ENCODE measurements at places on chromosomes 4 and X.

DNA sequence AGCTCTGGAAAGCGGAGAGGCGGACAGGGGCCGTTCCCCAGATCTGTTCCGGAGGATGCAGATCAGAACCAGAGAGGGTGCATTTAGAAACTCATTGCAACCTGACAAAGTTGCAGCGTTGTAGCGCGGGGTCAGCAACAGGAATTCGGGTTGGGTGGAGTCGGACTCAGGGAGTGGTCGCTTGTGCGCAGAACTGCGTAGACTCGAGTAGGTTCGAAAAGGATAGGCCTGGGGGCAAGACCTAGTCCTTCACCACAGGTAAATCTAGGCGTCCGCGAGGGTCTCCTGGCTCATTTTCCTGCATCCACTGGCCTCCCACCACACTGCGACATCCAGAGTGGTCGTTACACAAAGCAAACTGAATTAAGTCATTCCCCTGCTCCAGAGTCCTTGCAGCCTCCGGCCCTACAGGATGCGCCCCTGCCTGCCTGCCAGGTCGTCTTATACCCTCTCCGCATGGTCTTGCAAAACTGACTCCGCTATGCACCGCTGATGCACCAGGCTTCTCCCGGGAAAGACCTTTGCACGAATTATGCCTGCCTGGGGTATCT is 4.7 kb upstream of the ZNF518B start:
- DNase-seq: no peak

DNA sequence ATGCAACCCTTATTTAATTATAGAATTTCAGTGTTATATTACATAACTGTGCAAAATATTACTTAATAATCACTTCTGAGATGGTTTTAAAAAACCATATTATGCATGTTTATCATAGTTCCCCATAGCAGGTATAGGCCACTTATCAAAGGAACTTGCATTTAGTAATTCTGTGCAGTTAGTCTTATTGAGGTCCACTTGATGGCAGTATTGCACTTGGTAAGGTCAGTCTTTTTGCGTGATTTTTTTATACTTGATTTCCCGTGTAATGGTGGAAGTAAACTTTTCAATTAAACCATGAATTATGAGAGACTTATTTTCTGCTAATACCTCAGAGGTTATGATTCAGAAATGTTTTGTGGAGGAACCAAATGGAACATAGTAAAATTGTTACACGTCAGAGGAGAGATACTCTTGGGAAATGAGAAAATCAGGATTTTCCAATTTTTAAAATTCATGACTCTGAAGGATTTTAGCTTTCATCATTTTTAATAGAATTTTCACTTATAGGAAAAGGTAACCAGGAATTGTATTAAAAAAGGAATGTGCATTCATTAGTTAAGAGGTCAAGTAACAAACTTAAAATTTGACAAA is 230.0 kb downstream of the CCSER1 start:
- no peak for DNase-seq

DNA sequence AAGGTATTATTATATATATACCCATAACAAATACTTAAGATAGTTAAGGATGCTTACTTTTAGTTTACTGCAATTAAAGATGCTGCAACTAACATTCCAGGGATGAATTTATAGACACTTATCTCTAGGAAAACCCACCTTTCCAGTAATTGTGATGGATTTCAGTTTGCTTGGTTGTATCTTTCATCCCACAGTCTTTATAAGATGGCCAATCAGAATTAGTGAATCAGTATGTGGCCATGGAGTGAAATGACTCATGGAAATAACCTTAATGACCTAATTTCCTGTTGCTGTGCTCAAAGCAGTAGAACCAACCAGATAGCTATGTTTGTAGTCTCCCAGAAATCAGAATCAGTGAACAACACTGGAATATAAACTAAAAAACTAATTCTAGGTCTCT is 26.4 kb downstream of the MOSPD2 start:
- DNase-seq: no peak

- no peak for DNase-seq
Observed at GRCh38 chr4:101711590-101712260, 78.8 kb upstream of the BANK1 start.

GRCh38 chrX:2874222-2875135 is 45.7 kb downstream of the GYG2 start:
- DNase-seq: no peak

DNA sequence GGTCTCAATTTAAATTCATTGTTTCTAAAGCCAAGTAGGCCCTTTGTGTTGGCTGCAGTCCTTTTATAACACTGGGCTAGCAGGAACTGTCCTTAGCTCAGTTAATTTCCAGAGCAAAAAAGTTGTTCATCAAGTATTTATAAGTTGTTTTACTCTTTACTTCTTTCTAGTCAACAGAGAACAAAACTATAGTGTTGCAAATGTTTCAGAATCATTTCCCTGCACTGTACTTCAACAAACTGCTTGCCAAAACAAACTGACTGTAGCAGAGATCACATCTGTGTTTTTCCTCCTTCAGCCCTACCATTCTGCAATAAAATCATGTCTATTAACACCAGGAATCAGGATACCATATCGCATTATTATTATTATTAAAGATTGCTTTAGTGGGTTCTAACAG is 168.5 kb upstream of the SH3RF1 start:
- no peak for DNase-seq

DNA sequence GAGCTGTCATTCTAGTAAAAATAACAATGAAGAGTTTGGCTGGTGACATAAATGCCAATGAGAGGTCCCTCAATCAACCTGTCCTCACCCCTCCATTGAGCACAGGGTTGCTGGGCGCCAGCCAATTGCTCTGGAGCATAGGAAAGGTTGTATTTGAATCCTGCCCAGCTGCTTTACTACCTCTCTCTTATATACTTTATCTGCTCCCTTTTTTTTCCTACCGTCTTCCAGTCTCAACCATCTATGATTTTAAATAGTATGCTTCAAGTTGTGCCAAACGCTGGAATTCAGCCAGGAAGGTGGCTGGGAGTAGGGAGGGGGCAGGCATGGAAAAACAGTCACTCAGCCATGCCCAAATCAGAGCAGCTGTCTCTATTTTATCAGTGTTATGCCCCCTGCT is 153.8 kb downstream of the NR3C2 start:
- no peak for DNase-seq

GRCh38 chr4:5955201-5955821 is 62.4 kb upstream of the CRMP1 start:
- DNase-seq: no peak

GRCh38 chr4:177562859-177563258 is 120.6 kb upstream of the AGA start:
- no peak for DNase-seq

DNA sequence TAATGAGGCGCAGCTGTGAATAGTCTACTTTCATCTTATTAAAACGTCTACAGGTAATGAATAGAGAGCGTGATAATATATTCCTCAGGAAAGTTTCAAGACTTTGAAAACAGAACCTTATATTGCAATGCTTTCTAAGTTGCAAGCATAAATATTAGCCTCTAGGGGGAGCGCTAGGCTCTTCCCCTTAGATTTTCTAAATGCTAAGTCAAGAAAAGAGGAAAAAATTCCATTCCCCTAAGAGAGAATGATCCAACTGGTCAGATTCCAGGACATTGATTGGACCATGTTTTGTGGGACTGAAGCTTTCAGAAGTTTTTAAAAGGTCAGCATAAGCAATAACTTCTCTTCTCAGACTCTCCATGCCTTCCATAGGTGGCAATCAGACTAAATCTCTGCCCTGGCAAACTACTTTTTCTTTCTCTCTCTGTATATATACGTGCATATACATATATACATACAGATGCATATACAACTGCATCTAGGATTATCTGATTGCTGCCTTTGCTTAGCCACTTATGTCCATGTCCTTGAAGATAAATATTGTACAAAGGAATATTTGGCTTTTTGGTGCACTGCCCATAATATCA is 492.9 kb downstream of the INPP4B start:
- DNase-seq: no peak

GRCh38 chr4:94887027-94887426 is 129.3 kb downstream of the BMPR1B start:
- DNase-seq: no peak

DNA sequence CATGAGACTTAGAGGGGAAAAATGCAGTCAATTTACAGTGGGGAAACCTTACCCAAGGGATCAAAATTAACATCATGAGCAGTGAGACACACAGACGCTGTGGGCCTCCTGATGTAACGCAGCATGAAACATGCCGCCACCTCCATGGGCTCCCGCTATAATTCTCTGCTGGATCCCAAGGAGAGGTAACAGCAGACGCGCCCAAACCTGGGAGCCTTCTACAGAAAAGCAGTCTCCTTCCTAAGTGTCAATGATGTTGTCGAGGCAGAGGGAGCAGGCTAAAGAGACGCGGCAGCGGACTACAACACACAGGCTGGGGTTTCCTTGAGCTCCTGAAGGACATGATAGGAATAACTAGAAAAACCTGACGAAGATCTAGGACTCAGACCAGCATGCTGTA is 142.3 kb downstream of the AFAP1 start:
- no peak for DNase-seq

DNA sequence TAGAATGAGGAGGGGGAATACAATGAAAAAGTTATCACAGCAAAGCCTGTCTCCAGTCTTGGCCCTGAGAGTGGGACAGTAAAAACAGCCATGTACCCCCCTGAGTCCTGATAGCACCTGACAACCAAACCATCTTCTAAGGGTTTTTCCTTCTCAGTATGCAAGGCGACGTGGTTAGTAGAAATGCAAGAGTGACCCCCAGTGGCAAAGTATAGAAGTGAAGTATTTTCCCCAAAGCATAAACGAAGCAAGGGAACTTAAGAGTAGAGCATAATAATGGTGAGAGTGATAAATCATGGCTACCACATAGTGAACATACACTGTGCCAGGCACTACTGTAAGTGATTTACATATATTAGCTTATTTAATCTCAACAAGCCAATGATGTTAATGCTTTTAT is 52.8 kb downstream of the FAM47C start:
- DNase-seq: no peak

GRCh38 chrX:136497556-136498052 is at the start of gene HTATSF1:
TSS of gene HTATSF1 (plus strand) at chrX:136497592. CDS start at chrX:136497685, 93 bp downstream.
- no peak for DNase-seq

- no peak for DNase-seq
Observed at GRCh38 chr4:15587649-15588048, 67.5 kb downstream of the FBXL5 start.

- no peak for DNase-seq
Observed at GRCh38 chrX:86421771-86422170, 273.5 kb downstream of the DACH2 start.

GRCh38 chrX:153590961-153591956 is 7.7 kb downstream of the CCNQ start:
- no peak for DNase-seq

DNA sequence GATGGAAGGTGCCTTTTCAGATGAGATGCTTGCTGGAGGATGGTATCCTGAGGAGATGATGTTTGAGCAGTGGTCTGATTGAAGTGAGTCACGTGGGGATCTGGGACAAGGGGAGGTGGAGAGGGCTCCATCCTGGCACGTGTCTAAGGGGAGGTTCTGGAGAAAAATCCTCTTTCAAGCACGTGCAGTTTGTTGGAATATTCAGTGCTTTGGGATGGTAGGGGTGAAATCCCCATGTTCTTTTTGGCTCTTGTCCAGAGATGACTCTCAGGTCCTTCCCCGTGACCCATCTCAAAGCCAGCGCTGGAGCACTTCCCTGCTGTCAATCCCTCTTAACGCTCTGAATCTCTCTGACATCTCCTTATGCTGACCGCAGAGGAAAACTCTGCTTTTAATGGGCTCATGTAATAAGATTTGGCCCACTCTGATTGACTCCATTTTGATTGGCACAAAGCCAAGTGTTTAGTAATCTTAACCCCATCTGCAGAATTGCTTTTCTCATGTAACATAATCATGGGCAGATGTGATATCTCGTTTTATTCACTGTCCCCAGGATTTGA is 10.8 kb upstream of the KLKB1 start:
- DNase-seq: no peak

DNA sequence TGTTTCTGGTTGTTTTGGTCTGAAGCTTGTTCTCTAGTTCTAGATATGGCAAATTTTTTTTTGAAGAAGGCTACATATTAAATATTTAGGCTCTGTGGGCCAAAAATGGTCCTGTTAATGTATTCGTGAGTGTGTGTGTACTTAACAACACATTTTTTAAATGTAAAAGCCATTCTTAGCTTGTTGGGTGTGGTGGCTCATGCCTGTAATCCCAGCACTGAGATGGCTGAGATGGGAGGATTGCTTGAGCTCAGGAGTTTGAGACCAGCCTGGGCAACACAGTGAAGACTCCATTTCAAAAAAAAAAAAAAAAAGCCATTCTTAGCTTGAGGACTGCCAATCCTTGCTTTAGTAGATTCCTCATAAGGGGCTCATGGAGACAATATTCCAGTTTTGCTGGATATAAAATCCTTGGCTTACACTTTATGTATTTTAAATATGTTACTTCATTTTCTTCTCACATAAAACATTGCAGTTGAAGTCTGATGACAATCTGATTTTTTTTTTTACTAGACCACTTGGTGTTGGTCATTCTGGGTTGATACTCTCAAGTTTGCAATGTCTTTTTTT is 23.4 kb downstream of the NOCT start:
- DNase-seq: no peak

GRCh38 chrX:133392671-133393070 is 22.6 kb downstream of the GPC4 start:
- no peak for DNase-seq

DNA sequence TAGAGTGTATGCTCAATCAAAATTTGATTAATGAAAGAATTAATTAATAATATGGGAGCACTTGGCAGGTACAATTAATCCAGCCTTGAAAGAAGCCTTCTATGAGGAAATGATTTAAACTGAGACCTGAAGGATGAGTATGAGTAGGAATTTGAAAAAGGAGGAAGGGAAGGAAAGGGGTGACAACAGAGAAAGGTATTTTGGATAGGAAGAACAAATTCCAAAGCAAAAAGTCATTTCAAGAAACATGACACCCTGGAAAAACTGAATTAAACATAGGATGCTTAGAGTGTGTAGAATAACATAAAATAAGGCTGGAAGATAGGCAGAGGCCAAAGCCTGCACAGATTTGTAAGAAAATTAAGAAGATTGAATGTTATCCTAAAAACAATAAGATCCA is 29.6 kb downstream of the PHOX2B start:
- no peak for DNase-seq

- no peak for DNase-seq
Observed at GRCh38 chrX:83934220-83934619, 73.3 kb downstream of the CYLC1 start.

GRCh38 chr4:143282211-143282707 is 54.4 kb upstream of the GAB1 start:
- no peak for DNase-seq

- DNase-seq: peak; percentile 64
Observed at GRCh38 chrX:119647552-119648420, 41.6 kb upstream of the NKRF start.

GRCh38 chr4:77994194-77994721 is 62.9 kb upstream of the FRAS1 start:
- DNase-seq: no peak

DNA sequence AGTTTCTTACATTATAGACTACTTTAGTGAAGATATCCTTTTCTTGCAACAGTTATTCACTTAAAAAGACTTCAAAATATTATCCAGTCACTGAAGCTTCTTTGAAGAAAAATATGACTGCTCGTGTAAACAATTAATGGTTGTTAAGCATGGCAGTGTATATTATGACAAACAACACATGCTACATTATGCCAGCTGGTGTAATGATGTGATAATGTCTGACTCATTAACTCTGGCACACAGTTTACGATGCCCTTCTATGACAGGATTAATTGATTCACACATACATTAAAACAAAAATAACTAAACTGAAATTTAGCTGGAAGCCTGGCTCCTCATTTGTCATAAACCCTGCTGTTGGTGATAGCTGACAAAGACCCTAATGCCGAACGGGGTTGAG is 22.4 kb downstream of the GK2 start:
- no peak for DNase-seq

GRCh38 chr4:176406736-176407135 is 87.0 kb downstream of the SPCS3 start:
- DNase-seq: no peak
